Fibroblast of lung (primary cell): ENCODE measurements at places on chromosomes 7 and 10. TPM values are rescaled to one million over a fixed set of nuclear protein-coding genes. Genes with fewer than 3 reads are reported as not detected.

ENO4 gene
- total RNA-seq = under 0.01 and 0.66 TPM in 2 replicates

SPDYE9 gene
- total RNA-seq = not detected in 2 replicates

MIOS gene
- 30.9 and 34.9 TPM in 2 replicates for total RNA-seq

CPED1 gene
- total RNA-seq = 84.0 and 196 TPM in 2 replicates

PDE6C gene
- not detected in 2 replicates for total RNA-seq

KIAA1549 gene
- 0.66 and 0.77 TPM in 2 replicates for total RNA-seq

SUV39H2 gene
- 8.1 and 8.5 TPM in 2 replicates for total RNA-seq

TAS2R5 gene
- 1.0 and 1.3 TPM in 2 replicates for total RNA-seq

GATA3 gene
- total RNA-seq = not detected in 2 replicates

CCL26 gene
- total RNA-seq = 1.2 and 1.3 TPM in 2 replicates

CALHM3 gene
- not detected in 2 replicates for total RNA-seq

HOXA3 gene
- total RNA-seq = 1.5 TPM in 2 replicates

GRM8 gene
- not detected in 2 replicates for total RNA-seq
